ENCODE measurements at places on chromosomes 7 and 10.
A peak's percentile ranks its signal among the peaks of the same experiment; 100 is the strongest.

DNA sequence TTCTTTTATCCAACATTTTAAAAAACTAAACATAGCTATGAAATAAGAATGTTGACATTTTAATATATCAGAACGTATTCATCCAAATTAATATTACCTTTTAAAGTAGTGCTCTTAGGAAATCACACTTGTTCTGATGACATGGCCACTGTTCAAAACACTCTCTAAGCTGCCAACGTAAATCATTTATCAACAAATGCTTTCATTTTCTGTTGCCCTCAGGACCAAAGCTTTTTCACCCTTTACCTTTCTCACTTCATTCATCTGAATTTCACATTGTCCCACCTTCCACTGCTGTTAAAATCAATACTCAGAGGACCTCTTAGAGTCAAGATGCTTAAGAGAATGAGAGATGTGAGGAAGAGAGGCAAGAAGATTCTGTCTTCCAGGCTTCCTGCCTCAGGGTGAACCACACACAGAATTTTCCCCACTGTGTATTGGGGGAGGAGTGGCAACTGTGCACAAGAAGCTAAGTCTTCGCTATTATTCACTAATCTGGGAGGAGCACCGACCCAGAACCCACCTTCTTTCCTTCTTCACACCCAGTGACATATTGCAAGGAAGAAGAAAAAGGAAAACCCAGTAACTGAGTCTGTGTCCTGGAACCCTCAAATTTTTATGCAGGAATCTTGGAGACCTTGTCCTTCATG lies 21.0 kb downstream of the HIBADH start:
- DNase-seq = no peak

DNA sequence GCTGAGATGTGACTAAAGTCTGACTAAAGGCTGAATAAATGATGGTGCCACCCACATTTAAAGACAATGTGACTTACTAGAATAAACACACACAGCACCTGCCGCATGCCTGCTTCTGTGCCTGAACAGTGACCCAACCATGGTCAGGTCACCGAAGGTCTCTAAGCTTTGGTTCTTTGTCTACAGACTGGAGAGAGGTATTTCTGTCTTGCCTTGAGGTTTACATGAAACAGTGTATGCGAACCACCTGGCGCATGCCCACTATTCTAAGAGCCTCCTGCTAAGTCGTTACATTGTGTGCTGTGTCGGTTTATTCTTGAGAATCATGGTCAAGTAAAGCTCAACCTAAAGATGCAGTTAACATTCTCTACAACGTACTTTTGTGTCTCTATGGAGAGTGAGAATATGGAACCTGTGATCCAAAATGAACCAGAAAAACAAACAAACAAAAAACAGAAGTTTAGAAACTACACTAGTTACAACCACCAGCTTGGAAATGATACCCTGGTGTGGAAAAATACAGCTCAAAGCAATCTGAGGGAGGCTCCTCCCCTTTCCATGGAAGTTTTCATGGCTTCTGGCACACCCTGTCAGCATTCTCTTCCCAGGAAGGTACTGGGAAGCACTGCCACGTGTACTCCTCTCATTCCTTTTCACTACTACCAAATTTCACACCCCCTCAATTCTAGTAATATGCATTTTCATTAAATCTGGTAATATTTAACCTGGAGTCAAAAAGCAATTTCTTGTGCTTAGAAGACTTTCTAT lies 40.0 kb downstream of the VOPP1 start:
- no peak for DNase-seq

DNA sequence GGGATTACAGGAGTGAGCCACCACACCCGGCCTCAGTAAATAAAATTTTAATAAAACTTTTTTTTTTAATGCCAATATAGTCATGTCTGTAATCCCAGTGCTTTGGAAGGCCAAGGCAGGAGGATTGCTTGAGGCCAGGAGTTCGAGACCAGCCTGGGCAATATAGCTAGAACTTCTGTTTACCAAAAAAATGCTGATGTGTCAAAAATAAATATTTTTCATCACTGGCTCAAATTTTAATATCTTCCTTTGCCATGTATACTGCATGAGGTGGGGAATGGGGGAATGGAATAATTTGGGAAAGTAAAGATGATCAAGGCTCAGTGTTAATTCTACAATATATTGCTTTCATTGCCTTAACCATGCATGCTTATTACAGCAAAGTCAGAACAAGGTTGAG lies 10.7 kb upstream of the RHBDD2 start:
- no peak for DNase-seq

DNA sequence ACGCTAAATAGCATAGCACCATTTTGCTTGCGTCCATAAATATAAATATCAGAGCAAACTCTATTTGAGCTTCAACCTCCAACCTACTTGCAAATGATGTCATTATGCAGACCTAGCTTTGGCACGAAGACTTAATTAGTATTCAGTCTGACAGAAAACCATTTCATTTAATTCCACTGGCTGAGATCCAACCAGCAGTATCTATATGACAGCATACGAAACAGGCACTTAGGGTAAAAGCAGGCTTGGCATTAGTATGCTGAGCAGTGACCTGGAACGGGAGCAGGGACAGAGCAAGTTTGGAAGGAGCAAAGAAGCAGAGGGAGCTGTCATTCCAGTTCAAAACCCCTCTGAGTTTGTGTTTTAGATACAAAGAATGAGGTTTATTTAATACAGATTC lies 312.5 kb upstream of the CHRM2 start:
- DNase-seq = no peak

DNA sequence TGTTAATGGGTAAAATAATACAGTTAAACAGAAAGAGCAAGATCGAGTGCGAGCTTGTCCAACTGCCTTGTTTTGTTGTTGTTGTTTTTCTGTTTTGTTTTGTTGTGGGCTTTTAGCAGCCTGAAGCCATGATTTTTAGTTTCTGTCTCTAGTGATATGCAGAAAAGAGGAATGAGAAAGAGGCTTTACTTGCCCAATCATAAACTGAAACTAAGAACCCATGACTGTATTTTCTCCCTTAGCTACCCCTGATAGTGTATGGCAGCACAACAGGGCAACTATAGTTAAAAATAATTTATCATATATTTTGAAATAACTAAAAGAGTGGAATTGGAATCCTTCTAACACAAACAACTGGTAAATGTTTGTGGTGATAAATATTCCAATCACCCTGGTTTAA lies 493.9 kb downstream of the GLRX3 start:
- DNase-seq = no peak

GRCh38 chr10:126407831-126408230 lies 19.6 kb upstream of the ADAM12 start:
- no peak for DNase-seq

- DNase-seq = no peak
Measured at GRCh38 chr7:153320005-153320404, 560.5 kb downstream of the ACTR3B start.

DNA sequence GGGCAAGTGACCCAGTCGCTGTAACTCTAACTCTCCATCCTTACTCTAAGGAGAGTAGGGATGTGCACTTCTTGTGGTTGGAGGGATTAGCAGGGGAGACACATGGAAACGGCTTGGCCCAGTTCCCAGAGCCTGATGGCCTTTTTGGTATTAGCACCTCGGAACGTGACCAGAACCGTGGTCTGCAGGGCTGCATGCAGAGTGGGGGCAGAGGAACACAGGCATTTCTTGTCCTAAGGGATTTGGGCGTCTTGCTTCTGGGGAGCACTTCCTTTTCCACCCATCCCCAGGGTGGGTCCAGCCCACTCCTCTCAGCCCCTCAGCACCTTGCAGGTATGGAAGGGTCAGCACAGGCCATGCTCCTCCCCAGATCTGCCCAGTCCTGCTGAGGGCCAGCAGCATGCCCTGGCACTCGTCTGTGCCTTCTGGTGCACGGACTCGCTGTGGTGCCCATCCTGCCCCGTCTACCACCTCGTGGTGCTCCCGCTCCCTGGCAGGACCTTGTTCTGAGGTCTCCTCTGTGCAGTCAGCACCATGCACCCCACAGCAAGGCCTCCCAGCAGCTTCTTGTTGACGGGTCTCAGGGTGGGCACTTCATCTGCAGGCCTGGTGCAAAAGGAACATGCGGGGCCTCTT lies 109.6 kb downstream of the ACTR3B start:
- no peak for DNase-seq

- no peak for DNase-seq
Measured at GRCh38 chr7:50312250-50313162, 8.0 kb downstream of the IKZF1 start.

- DNase-seq = no peak
Measured at GRCh38 chr10:45374350-45375052, 485 bp downstream of the ALOX5 start.

- no peak for DNase-seq
Measured at GRCh38 chr10:77168861-77169260, 468.7 kb downstream of the KCNMA1 start.

DNA sequence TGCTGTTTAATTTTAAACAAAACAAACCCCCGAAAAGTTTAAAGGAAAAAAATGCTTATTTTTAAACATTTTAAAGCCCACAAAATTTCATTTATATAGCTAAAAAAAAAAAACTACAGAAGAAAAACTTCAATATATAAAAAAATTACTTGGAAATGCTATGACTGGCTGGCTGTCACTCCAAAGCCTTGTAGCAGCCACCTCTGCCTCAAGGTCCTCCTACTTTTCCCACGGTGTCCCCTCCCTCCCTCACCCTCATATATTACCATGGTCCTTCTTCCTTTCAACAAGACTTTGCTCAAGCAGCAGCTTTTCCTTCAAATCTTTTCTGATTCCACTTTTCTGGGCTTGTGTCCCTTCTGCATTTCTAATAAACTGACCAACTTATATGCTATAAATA lies 122.0 kb downstream of the TPK1 start:
- DNase-seq = no peak

- peak; percentile 38 for DNase-seq
Measured at GRCh38 chr10:11631890-11632587, 20.6 kb upstream of the USP6NL start.

Data from transverse colon (tissue), 4 donors.